Stimulated activated CD4-positive, alpha-beta T cell treated with anti-CD3 and anti-CD28 coated beads, Interleukin-1b, Interleukin-23, amount 100 ng/mL, for 1 hour (primary cell): ENCODE measurements at places on chromosomes 11 and 22.

GRCh38 chr11:117192401-117192875 is 6.7 kb upstream of the TAGLN start:
- no peak for DNase-seq

- DNase-seq: no peak
Observed at GRCh38 chr22:21736948-21737347, 1.4 kb upstream of the YPEL1 start.

GRCh38 chr11:102733232-102733875 is 8.6 kb upstream of the MMP8 start:
- no peak for DNase-seq

DNA sequence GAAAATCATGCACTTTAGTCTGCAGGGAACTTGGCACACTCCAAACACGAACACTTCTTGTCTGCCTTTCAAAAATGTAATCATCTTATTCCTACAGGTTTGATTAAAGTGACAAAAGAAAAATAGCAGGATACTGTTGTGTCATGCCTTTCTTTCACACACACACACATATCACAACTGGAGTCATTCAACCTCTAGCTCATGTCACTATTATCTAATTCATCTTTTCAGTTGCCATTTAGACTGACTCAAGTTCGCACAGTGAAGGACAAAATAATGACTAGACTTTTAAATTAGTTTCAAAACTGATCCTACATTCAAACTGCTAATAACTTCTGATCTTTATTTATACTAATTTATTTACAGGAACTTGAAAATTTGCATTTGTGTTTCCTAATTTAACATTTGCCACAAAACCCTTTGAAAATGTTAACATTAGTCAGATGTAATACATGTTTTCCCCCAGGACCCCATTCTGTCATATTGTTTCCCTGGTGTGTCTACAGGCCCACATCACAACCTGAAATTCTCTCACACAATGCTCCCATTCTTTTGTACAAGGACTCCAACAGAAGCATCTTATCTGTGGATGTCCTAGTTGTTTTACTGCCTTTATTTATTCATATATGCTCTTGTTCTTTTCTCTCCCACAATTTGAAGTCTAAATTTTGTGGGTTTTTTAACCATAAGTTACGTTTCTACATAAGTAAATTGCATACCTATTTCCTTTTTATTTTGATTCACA is 171.1 kb downstream of the GRIA4 start:
- no peak for DNase-seq

DNA sequence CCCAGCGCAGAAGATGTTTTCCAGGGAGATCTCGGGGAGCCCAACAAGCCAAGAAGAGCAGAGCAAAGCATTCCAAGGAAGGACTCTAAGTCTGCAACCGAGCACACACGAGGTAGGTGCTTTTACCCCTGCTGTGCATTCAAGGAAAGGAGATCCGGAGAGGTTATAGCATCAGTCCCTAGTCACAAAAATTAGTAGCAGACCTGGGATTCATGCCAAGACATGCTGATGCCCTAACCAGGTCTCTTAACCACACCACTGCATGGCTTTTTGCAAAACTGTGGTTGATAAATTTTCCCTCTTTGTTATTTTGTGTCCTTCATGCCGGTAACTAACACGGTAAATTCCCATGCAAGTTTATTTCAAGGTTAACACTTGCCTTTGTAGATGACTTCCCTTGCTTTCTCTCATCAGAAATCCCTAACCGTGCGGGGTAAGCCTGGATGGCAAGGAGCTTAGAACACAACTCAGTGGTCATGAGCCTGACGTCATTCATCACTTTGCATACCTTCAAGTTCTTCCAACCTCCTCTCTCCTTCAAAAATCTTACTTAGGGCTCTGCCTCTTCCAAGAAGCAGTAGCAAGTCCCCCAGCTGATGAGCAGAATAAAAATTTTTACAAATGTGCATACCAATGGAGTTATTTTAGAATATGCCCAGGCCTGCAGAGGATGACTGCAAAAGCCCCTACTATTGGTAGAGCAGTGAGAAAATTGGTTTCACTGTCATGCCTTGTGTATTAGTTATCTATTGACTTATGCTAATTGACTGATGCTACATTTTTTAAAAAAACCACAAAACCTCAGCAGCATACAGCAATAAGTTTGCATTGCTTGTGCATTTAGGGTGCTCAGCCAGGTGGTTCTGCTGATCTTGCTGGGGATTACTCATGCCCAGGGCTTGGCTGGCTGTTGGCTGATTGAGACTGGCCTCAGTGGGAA is 465.1 kb downstream of the MN1 start:
- DNase-seq: no peak
